Activated naive CD4-positive, alpha-beta T cell treated with Interleukin-2 at 50 U/mL for 16 hours (primary cell): ENCODE measurements at places on chromosomes 3 and 15.

DNA sequence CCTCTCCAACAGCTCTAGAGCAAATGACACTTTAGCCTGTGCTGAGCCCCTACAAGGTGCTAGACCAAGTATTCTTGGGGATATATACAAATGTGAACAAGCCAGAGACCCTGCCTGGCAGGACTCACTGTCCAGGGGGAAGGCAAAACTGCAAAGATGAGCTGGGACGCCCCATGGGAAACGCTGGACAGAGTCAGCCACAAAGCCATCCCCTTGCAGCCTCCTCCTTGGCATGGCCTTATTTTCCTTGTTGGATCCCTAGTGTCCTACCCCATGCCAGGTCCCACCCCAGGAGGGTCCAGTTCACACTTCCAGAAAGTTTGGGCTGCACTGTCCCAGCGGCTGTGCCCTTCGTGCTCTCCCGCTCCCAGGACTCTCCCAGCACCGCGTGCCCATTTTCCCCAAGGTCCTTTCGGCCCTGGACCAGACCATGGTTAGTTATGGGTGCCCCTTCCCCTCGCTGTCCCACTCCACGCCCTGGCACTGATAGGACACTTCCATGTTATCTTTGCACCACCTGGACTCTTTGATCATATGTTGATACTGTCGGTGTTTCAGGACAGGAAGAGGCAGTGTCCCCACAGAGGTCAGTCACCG, 5.8 kb upstream of the NRROS start:
- no peak for DNase-seq

DNA sequence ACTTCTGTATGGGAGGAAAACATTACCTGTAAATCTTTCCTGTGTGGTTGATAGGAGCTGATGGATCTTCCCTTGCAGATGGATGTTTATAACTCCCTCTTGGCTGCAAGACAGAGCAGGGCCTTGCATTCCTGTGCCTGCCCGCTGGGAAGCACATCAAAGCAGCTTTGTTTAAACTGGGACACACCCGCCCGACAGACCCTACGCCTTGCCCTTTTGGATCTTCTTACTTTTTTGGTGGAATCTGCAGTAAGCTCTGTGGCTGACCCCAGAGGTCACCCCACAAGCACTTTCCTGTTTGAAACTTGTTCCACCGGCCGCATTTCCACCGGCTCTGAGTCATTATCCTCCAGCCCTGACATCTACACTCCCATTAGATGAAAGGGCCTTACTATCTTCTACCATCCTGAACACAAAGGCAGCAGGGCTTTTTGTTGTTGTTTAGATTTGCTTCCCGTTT, 244.1 kb upstream of the STT3B start:
- DNase-seq: peak; percentile 47

- DNase-seq: no peak
Observed at GRCh38 chr3:24305795-24306467, 188.7 kb downstream of the THRB start.

DNA sequence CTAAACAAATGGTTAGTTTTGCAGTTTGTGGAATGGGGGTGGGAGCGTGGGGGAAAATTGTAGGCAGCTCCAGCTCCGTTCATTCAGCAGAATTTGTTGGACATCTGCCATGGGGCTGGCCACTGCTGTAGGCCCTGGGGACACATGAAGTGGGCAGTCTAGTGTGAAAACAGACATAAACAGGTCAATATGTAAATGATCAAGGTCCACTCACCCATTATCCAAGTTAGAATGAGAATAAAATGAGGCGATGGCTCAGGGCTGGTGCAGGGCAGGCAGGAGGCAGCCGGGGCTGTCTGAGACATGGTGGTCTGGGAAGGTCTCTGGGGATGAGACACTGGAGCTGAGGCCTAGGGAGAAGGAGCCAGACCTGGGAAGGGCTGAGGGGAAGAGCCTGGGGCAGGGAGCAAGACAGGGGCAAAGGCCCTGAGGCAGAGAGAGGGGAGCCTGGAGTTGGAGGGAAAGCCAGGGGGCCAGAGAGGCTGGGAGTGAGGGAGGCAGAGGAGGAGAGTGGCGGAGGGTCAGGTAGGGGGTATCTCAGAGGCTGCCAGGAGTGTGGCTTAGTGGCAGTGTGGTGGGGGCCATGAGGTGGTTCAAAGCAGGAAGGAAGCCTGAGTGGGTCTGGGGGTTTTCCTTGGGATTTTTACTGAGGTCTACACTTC, 6.2 kb upstream of the SLC6A6 start:
- no peak for DNase-seq

GRCh38 chr15:80779658-80780415, 667 bp downstream of the CEMIP start:
- DNase-seq: no peak
